NCI-H1436 treated with DMSO at 0.1 percent for 48 hours (cell line): ENCODE measurements at places on chromosomes 6 and 20.

DNA sequence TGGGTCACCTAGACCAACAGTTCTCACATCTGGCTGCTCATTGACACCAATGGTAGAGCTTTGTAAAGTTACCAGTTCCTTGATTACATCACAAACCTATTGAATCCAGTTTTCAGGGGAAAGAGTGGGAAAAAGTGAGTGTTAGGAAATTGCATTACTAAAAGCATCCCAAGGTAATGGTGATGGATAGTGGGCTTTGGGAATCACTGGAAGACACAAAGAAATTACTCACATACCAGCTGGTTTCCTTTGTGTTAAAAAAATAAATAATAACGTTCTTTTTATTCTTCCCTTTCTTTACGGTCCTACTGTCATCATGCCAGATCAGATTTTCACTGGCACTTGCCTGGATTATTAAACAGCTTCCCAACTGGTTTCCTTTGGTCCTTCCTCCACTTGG is 370.7 kb downstream of the RFPL4B start:
- DNase-seq = no peak

DNA sequence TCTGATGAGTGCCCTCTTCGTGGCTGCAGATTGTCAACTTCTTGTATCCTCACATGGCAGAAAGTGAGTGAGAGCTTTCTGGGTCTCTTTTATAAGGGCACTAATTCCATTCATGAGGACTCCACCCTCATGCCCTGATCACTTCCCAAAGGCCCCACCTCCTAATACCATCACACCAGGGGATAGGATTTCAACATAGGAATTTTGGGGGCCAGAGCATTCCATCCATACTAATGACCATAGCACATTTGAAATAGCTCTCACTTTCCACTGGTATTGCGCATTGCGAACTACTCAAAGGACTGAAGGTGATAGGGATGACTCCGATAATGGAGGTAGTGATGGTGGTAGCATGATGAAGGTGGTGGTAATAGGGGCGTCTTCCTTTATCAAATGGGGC is 324.3 kb downstream of the PRL start:
- DNase-seq = no peak

GRCh38 chr6:24752917-24753492 is 21.7 kb upstream of the GMNN start:
- DNase-seq = no peak

DNA sequence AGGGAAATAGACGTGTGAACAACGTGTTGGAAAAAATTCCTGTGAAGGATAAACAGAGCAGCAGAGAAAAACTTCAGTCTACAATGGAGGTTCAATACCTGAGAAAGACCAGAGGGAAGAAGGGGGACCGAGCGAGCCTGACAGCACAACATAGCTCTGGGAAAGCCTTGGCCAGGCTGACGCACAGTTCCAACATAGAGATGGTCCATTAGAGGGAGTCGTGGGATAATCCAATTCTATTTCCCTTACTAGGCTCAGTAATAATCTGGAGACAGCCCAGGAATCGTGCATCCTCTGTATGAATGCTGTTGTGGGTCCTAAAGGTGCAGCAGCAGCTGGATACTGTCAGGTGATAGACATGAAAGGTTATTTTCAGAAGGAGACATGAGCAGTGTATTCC is 370.8 kb upstream of the BTBD3 start:
- DNase-seq = no peak

GRCh38 chr6:41375598-41376151 is 40.3 kb downstream of the NCR2 start:
- no peak for DNase-seq

GRCh38 chr20:62805155-62805710 is 598 bp downstream of the OGFR start:
- DNase-seq = no peak

DNA sequence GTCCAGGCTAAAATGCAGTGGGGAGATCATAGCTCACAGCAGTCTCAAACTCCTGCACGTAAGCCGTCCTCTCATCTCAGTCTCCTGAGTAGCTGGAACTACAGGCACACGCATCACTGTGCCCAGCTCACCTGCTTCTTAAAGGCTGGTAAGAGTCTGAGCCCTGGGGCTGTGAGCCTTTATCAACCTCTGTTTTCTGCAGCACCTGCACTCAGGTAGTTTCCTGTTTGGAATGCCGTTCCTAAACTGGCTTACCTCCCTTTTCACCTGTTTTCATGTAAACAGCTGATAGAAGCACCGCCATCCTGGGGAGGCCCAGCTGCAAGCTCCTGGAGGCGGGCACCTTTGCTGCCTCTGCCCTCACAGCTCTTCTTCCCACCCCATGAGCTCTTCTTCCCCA is 45.4 kb downstream of the SLC24A3 start:
- no peak for DNase-seq

DNA sequence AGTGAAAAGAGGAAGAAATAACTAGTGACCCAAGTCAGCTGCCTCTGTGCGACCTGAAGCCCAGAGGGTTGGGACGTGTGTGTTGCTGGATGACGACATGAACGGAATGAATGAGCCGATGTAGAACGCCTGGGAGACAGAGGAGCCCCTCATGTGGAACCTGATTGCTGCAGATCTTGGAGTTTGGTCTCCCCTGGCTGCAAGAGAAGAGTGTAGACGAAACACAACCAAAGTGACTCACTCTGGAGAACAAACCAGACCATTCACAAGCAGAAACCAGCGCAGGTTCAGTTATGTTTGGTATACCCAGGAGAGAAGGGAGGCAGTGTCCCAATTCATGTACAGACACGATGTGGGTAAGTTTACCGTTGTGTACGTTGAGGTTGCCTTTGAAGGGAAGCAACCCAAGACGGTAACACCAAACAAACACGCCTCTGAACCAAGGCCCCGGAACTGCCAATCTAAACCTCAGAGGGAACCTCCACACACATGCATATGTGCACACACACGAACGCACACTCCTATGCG is 265.9 kb downstream of the BMP7 start:
- DNase-seq = no peak

DNA sequence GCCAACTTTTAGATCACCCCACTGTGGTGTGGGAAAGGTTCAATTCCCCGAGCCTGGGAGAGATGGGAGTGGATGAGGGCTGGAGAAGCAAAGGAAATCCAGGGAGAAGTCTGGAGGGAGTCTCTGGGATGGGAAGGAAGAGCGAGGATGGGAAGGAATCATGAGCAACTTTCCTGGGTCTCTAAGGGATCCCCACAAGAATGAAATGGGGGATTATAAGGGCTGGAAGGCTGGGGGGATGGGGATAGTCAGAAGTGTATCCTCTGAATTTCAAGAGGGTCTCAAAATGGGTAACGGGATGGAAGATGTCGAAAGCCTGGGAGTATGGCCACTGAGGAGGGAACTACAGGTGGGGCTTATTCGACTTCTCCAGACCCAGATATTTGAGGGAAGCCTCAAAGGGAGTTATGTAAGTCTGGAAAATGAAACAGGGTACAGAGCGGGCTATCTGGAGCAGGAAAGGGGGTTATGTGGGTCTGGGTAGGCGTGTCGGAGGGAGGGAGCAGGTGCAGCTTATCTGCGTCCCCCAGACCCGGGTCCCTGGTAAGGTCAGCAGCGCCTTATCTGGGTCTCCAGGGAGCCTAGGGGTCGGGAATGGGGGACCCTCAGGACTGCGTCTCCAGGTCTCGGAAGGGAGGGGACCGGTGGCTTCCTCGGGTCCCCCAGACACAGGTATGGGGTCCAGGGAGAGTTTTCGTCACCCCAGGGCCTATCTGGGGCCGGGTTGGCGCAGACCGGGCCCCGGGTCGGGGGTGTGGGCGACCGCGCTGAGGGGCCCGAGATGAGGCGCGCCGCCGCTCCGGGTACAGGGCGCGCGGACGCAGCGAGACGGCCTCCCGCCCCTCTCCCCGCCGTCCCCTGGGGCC is 550 bp downstream of the PLAGL2 start:
- DNase-seq = no peak

- DNase-seq = no peak
Observed at GRCh38 chr6:10662207-10662606, 32.2 kb downstream of the C6orf52 start.

DNA sequence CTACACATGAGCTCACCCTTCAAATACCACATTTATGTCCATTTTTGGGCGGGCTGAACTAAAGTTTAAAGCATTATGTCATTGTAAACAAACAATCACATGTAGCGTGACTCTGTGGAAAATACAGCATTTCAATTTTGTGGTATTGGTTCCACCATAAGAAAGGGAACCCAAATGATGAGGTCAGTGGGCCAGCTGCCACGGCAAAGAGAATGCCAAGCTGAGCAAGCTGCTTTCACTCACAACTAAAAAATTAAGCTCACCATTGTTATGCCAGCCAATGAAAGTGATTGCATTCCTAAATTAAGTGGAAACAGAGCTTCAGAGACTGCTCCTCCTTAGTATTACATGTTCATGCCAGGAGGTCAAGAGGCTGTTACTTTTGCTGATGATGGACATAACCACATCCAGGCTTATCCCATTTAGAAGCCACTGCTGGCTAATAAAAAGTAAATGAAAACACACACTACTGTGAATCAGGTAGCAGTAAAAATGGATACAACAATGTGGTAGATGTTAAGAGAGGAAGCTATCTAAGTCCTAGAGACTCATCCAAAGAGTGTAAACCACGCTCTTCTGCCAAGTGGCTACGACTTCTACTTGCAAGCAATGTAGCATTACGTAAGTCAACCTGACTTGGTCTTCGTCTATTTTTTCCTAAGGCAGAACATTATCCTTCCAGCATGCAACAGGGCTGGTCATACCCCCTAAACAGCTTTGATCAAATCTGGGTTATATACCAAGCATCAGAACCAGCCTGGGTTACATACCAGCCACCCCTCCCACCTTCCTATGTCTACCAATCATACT is 164.8 kb downstream of the BACH2 start:
- DNase-seq = no peak

- DNase-seq = no peak
Observed at GRCh38 chr20:53833333-53834061, 236.9 kb downstream of the BCAS1 start.

DNA sequence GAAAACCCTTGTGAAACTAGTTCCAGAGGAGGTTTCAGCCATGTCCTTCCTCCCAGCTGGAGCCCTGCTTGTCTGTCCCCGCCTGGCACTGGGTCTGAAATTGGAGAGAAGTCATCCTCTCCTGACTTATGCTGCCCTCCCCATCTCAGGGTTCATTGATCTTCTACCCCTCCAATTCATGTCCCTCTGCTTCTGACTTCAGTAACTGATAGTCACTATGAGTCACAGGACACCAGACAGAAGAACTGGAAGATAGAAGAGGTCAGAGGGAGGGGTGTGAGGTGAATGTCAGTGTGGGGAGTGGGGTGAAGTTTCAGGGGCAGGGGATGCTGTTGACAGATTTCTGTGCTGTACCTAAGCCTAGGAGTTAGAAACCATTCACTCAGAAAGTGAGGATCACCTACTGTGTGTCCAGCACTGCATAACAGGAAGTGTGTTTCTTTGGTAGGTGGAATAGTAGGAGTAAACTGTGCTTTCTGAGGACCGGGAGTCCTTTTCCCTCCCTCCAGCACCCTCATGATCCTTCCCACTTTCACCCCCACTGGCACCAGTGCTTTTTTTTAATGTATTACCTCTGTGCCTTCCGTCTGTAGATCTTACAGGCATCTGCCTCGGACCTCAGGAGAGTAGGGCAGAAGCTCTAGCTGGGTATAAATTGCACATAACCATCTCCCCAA is 627 bp upstream of the RPP21 start:
- DNase-seq = no peak

GRCh38 chr20:58459058-58459750 is 56.0 kb downstream of the APCDD1L start:
- DNase-seq = no peak

DNA sequence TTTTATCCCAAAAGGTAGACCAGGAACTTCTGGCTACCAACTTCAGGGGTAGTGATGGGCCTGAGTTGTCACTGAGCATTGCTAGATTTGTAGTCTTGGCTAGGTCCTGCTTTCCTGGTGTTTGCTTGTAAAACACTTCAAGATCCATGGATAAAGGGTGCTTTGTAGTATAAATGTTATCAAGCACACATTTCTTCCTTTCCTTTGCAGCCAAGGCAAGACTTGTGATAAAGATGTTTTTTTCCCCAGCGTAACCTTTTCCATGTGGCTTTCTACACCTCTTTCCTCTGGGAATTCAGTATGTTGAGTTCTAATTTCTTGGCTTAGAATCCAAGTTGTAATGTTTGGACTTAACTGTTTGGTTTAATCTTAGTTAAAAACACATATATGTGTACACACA is 122.8 kb upstream of the CLDN20 start:
- DNase-seq = no peak

- no peak for DNase-seq
Observed at GRCh38 chr6:27209659-27210269, 37.7 kb upstream of the PRSS16 start.

DNA sequence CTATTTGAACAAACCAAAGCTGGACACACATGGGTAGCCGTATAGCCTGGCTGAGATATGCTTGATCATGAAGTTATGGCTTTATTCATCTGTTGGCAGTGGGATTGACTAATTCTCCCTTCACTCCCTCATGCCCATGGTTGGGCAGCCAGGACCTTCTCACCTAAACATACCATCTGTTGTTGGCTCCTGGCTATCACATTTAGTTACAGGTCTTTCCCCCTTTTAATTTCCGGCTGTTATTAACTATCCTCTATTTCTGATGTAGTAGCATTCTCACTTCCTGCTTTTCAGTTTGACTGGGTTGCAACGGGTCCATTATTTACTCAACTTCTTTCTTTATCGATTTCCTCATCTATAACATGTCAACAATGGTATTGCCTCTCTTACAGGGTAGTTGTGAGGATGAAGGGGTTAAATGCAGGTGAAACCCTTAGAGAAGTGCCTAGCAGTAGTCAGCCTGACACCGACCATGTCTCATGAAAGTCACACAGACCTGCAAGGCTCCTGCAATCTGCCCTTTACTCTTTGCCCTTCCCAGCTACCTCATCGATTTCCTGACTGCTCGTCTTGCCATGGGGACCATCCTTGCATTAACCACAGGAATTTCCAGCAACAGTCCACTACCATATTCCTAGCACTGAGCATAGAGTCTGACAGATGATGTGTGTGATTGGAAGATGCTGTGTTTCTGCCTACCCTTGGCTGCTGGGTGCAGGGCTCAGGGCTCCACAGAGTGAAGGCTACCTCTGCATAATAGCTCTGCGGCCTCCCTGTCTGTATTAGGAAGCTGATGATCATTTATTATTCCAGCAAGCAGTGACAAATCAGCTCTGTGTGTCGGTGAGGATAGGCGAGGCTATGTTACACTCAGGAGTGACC is 42.2 kb downstream of the PPP1R14C start:
- no peak for DNase-seq

DNA sequence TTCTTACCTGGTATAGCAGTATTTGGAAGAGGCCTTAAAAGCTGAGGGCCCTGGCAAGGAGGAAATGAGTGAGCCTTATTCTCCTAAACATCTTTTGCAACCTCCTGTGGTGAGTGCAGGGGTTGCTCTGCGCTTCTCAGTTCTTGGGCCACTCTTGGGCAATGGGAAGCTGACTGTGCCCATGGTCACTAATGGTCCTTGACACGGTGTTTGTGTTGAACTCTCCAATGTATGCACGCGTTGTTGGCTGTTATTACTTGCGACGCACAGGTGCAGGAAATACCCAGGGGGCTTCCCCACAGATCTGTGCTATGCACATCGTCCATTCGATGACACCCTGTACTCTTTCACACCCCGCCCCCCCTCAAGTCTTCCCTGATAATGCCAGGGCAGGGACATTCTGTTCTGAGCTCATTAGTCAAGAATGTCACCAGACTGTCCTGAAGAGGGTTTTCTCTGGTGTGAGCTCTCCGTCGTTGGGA is 79.7 kb downstream of the EDN1 start:
- no peak for DNase-seq

GRCh38 chr20:42067596-42067995 is 449.4 kb upstream of the CHD6 start:
- DNase-seq = no peak
